ENCODE measurements at places on chromosomes 2 and 18.
A peak's percentile ranks its signal among the peaks of the same experiment; 100 is the strongest.

GRCh38 chr18:46071653-46072375 lies at the start of gene PSTPIP2:
Gene PSTPIP2, minus strand, starts transcription at chr18:46072260. Its CDS starts 72 bp downstream, at chr18:46072188.
- DNase-seq, result peak; percentile 71

DNA sequence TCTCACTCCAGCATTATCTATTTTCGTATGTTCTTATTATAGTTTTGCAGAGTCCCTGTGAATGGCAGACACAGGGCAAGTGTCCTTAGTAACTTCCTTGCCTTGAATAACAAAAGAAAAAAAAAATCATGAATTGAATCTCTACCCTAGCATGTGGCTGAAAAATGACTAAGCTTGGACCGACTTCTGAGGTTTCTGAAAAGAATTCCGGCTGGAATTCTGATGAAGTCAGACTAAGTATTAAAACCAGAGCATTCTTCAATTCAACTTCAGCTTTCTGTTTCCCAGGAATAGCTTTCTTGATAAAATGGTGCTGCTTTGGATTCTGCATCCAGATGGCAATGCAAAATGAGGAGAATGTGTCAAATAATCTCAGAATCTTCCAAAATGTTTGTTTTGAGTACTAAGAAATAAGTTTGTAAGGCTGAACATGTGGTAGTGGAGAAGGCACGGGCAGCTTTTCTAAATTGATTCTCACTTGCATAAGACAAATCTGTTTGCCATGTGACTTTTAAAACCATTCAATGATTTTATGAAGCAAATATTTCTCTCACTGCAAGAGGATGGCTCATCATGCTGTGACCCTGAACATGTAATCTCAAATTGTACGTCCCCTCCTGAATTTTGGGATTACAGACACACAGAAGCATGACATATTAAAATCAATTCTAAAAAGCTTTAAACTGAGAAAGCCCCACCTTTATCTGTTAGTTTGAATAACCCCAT lies 1462.8 kb upstream of the LRRTM1 start:
- no peak for DNase-seq

- no peak for DNase-seq
Measured at GRCh38 chr2:134249755-134250154, 4.1 kb upstream of the MGAT5 start.

GRCh38 chr18:13397504-13398163 lies 179.1 kb downstream of the LDLRAD4 start:
- DNase-seq, result no peak

DNA sequence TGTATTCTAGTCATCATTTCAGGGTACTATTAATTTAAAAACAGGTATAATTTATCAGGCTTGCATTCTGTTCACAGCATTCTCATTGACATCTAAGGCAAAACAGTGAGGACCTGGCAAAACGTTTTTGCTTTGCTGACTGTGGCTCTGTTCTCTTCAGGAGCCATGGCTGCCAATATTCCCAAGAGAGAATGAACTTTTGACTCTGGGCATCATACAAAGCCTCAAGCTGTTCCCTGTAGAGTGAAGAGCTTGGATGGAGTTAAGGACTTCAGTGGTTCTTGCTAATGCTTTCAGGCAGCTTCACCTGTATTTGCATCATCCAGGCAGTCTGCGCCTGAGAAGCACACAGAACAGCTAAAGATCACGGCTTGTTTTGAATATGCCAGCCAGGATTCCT lies 65.9 kb upstream of the CAVIN2 start:
- no peak for DNase-seq

DNA sequence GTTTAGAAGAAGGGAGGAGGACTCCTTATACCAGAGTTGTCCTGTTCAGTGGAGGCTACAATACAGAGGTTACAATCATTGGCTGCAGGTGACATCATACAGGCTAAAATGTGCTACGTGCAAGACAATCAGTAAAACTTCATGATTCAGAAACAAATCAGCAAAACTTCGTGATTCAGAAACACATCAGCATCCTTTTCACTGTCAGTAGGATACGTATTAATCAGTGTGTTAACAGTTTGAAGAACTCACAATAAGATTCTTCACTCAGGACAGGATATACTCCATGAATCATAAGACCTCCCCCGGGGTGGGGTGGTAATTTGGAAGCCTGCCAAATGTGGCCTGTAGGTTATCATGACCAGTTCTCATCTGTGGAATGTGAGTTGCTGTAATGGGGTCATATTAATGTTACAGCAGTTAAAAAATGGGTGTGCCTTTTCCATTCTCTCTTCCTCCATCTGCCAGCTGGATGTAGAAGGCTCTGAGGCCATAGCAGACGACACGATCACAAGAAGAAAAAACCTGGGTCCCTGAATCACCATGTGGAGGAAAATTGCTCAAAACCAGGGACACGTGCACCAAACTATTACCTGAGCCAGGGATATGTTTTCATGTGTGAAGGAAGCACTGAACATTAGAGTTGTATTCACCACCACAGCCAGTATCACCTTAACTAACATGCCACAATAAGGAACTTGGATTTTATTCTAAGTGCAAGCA lies 134.8 kb upstream of the CREB1 start:
- DNase-seq, result peak; percentile 99

- DNase-seq, result peak; percentile 44
Measured at GRCh38 chr2:227376656-227377396, 2.3 kb downstream of the TM4SF20 start.

- DNase-seq, result peak; percentile 47
Measured at GRCh38 chr2:152598975-152599759, 118.1 kb downstream of the PRPF40A start.

GRCh38 chr2:71617266-71617665 lies 163.9 kb downstream of the DYSF start:
- no peak for DNase-seq

- no peak for DNase-seq
Measured at GRCh38 chr18:74507097-74507881, 11.1 kb downstream of the CNDP2 start.

- no peak for DNase-seq
Measured at GRCh38 chr2:114859726-114860510, 417.5 kb downstream of the DPP10 start.

DNA sequence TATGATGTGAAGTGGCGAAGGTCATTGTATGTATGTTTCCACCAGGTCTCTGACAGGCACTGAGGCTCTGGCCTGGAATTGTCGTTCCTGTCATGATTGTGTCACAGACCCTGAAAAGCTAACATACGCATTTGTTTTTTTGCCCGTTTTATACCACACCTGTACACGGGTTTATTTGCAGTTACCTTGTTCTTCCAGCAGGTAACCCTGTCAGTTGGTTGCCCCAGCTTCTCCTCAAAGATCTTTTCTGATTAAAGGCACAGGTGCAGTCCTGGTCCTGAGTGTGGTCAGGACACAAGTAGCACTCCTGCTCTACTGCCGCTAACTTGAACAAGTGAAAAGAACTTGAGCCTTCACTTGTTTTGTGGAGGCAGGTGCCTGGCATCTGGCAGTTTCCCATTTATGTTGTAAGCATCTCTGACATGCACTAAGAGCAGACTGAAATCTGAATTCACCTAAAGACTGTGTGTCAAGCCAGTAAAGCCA lies 19.9 kb downstream of the CD8A start:
- DNase-seq, result no peak

DNA sequence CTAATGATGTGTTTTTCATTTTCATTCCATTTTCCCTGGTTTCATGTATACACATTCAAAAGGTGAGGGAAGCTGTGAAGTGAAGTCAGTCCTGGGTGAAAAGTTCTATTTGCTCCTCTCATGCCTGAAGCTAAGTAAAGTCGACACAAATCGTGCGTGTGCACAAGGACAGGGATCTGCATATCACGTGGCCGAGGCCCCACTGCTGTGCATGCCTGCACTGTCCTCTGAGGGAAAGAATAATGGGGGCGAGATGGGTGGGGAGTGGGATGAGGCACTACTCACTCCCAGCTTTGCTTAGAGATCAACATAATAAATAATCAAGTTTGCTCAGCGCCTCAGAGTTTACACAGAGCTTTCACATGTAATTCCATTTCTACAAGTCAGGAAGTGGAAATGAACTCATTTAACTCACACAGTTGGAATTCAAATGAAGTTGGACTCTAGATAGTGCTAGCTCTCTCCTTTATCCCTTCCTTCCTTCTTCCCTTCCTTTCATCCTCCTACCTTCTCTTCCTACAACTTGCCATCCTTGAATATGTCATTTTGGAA lies 5.1 kb upstream of the PTPRM start:
- no peak for DNase-seq

DNA sequence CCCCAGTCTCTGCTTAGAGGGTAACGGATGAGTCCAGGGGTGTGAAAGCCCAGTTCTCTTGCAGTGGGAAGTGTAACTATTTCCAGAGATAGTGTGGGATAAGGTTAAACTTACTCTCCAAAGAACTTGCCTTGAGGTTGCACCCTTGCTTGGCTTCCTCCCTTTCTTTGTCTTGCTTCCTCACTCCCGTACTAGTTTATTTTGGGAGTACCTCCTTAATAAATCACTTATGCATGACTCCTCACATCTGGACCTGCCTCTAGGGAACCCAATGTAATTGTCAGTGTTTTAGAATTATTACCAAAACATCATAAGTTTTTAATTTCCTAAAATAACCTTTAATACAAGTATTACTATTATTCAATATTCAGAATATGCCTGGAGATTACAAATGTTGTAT lies 35.2 kb downstream of the CPO start:
- DNase-seq, result no peak

GRCh38 chr2:13050764-13051163 lies 334.0 kb downstream of the TRIB2 start:
- DNase-seq, result peak; percentile 3

DNA sequence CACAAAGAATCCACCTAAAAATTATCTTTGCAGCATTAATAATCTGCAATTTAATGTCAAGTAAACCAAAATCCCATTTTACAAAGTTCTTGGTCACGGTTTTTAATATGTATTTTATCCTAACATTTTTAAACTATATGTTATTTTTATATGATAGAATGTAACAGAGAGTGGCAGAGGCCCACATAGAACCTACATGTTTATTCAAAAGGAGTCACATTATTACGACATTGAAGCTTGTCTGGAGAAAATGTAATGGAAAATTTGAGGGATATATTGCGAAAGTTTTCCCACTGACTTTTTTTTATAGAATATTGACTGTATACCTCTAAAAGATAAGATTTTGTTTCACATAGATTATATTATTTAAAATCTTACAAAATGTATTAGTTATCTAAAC lies 89.7 kb upstream of the COL3A1 start:
- peak; percentile 27 for DNase-seq

- DNase-seq, result no peak
Measured at GRCh38 chr18:24000613-24001490, 13.7 kb upstream of the TTC39C start.

DNA sequence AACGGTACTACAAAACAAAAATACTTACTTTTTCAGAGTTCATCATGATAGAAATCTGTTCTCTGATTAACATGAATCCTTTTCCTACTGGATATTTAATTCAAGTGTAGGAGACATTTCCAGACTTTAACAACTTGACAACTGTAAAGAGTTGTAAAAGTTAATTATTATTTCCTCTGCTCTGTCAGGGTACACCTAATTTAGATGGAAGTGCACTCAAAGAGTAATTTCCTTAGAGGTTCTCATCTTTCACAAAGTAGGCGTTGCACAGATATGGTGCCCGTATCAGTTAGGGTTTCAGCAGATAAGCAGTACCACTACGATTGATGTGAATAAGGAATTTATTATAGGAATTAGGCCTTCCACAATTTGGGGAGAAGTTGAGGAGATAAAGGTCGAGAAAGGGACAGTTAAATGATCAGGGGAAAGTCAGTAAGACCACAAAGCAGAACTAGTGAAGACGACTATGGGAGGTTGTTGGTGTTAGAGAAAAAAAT lies 16.2 kb upstream of the PDE11A start:
- DNase-seq, result no peak

DNA sequence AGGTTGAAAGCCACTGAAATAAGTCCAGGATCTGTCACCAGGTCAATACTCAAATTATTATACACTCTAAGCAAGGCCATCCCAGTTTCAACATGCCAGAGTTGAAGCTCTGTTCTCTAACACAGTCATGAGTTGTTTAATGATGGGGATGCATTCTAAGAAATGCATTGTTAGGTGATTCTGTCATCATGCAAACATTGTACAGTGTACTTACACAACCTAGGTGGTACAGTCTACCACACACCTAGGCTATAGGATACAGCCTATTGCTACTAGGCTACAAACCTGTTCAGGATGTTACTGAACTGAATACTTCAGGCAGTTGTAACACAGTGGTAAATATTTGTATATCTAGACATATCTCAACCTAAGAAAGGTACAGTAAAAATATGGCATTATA lies 162.2 kb downstream of the BAZ2B start:
- peak; percentile 25 for DNase-seq

DNA sequence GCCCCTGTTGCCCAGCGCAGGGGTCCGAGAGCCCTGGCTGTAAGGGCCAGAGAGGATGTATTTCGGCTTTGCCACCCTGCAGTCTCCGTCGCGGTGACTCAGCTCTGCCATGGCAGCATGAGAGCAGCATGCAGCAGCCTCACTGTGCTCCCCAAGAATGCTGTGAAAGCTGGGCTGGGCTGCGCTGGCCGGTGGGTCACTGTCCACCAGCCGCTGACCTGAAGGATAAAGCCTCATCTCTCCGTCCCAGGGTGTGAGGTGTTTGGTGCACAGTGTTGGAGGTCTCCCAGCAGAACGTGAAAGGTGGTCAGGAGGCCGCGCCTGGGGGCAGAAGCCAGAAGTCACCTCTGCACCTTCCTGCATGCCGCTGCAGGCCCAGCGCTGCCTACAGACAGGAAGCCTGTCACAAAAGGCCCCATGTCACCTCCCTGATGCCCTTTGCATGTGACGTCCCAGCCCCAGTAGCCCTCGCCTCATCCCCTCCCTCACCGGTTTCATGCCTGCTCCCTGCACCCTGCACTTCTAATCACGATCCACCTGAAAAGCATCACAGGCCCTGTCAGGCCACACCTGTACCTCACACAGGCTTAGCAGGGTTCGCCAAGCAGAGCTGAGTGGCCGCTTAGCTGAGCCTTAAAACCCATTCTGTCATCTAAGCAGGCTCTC lies 342.1 kb downstream of the EIPR1 start:
- DNase-seq, result no peak

GRCh38 chr2:120344976-120345581 lies 857 bp upstream of the INHBB start:
- DNase-seq, result no peak

DNA sequence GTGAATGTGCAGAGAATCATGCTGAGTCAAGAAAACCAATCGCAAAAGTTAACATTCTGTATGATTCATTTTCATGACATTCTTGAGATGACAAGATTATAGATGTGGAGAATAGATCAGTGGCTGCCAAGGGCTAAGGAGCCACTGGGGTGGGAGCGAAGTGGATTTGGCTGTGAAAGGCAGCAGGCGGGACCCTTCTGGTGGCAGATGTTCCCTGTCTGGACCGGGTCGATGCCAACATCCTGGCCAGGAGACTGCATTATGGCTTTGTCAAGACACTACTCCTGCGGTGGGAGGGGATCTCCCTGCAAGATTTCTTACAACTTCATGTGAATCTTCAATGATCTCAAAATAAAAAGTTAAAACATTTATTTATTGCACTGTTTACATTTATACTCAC lies 427.9 kb downstream of the GALR1 start:
- DNase-seq, result no peak

- DNase-seq, result no peak
Measured at GRCh38 chr18:30016179-30016578, 1026.4 kb downstream of the DSC3 start.

All from EH (cell line).